Left lung (tissue), 14 donors: ENCODE measurements at places on chromosomes 3 and 15. TPM values are rescaled to one million over a fixed set of nuclear protein-coding genes. Genes with fewer than 3 reads are reported as not detected.

GRCh38 chr3:72912532-72912931 lies 24.7 kb downstream of the GXYLT2 start:
- no peak for DNase-seq

The CYP1A2 gene
- polyA plus RNA-seq, result 0.24 TPM

DNA sequence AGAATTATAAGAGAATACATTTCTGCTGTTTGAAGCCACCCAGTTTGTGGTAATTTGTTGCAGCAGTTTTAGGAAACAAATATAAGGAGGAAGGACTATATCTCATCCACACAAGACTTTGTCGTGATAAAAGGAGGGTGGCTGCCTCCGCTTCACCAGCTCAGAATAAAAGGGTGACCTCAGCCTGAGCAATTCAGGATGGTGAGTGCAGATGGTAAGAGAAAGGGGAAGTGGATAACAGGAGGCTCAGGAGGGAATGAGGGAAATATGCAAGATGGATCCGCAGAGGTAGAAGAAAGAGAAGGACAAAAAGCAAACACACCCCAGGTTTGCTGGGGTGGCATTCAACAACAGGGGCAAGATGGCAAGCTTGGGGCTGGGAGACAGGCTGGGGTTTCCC lies 108.1 kb upstream of the TNFAIP8L3 start:
- no peak for DNase-seq

DNA sequence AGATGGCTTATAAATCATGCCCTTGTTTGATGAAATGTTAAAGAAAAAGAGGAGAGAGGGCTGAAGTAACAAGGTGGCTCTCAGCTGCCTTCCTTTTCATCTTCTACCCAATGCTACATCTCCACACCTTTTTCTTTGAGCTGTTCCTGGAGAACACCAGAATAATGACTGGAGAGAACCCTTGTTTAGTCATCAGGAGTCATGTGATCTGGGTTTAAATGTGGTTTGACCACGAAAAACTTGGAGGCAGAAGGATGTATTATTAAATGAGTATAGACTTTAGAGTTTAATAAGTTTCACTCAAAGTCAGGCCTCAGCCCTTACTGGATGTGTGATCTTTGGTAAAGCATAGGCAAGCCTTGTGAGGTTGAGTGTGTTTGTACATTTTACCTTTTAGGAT lies 230.3 kb upstream of the TBL1XR1 start:
- no peak for DNase-seq

The NANOGP8 gene
- polyA plus RNA-seq, result not detected
